Tongue (tissue), 3 donors: ENCODE measurements at places on chromosomes 2 and 18. TPM values are rescaled to one million over a fixed set of nuclear protein-coding genes. Genes with fewer than 3 reads are reported as not detected.

Gene LDLRAD4
- 36.7 TPM for total RNA-seq

Gene IL37
- total RNA-seq, result not detected

Gene SERPINB5
- 25.3 TPM for total RNA-seq

Gene AGXT
- total RNA-seq, result not detected

Gene ZBTB7C
- 17.8 TPM for total RNA-seq

Gene EPHA4
- 26.2 TPM for total RNA-seq

Gene CFAP221
- total RNA-seq, result 3.0 TPM

Gene POTEJ
- not detected for total RNA-seq

Gene DNAJC5G
- not detected for total RNA-seq

Gene SIX2
- 14.4 TPM for total RNA-seq

Gene DOCK10
- total RNA-seq, result 13.8 TPM

Gene NYAP2
- total RNA-seq, result 0.10 TPM

Gene ERFE
- 14.1 TPM for total RNA-seq

Gene RGPD4
- not detected for total RNA-seq
